ENCODE measurements at places on chromosomes 7 and 10. TPM values are rescaled to one million over a fixed set of nuclear protein-coding genes. Genes with fewer than 3 reads are reported as not detected.

PRPS1L1 gene
- total RNA-seq, result not detected

SPDYE5 gene
- total RNA-seq, result not detected

CHN2 gene
- total RNA-seq, result under 0.01 TPM

LRMDA gene
- 0.45 TPM for total RNA-seq

RAPGEF5 gene
- total RNA-seq, result 0.15 TPM

ERVW-1 gene
- total RNA-seq, result not detected

C7orf57 gene
- not detected for total RNA-seq

GNGT1 gene
- not detected for total RNA-seq

FFAR4 gene
- not detected for total RNA-seq

ARHGEF5 gene
- 6.7 TPM for total RNA-seq

BAZ1B gene
- 35.5 TPM for total RNA-seq

GIMAP5 gene
- not detected for total RNA-seq

LAMB1 gene
- 103 TPM for total RNA-seq

PHKG1 gene
- not detected for total RNA-seq

FOXP2 gene
- 1.9 TPM for total RNA-seq

AKR1B1 gene
- total RNA-seq, result 61.8 TPM

CALML3 gene
- not detected for total RNA-seq

HTRA1 gene
- 57.0 TPM for total RNA-seq

TAS2R3 gene
- not detected for total RNA-seq

ATP6V0A4 gene
- total RNA-seq, result not detected

POMZP3 gene
- total RNA-seq, result 2.7 TPM

MRC1 gene
- not detected for total RNA-seq

TCAF2 gene
- total RNA-seq, result 1.5 TPM

THNSL1 gene
- total RNA-seq, result 2.4 TPM

C1GALT1 gene
- total RNA-seq, result 26.3 TPM

PNLIPRP3 gene
- total RNA-seq, result not detected

MSMB gene
- total RNA-seq, result not detected

TUBAL3 gene
- not detected for total RNA-seq

OLAH gene
- not detected for total RNA-seq

MALRD1 gene
- total RNA-seq, result 0.17 TPM

GHITM gene
- total RNA-seq, result 165 TPM

PLXNA4 gene
- under 0.01 TPM for total RNA-seq

CYTH3 gene
- 26.9 TPM for total RNA-seq

PLAC9 gene
- total RNA-seq, result 23.6 TPM

LAMB4 gene
- total RNA-seq, result 0.15 TPM

OR2A12 gene
- not detected for total RNA-seq

RHOBTB1 gene
- total RNA-seq, result 15.6 TPM

ENKUR gene
- not detected for total RNA-seq

HOXA5 gene
- total RNA-seq, result 30.6 TPM

NOC3L gene
- 18.7 TPM for total RNA-seq

ZNF487 gene
- total RNA-seq, result 1.9 TPM

SPDYE9 gene
- total RNA-seq, result not detected

AKR1C2 gene
- 3.9 TPM for total RNA-seq

GRM3 gene
- total RNA-seq, result not detected

SLC26A5 gene
- total RNA-seq, result not detected

STEAP2 gene
- 6.8 TPM for total RNA-seq

HGF gene
- 30.3 TPM for total RNA-seq

H2BK1 gene
- not detected for total RNA-seq

CBX3 gene
- 108 TPM for total RNA-seq

AASS gene
- total RNA-seq, result 12.9 TPM

GSTO1 gene
- 302 TPM for total RNA-seq

MYL10 gene
- not detected for total RNA-seq

Data from bronchus fibroblast of lung (primary cell).